ENCODE measurements at places on chromosomes 4 and X.

DNA sequence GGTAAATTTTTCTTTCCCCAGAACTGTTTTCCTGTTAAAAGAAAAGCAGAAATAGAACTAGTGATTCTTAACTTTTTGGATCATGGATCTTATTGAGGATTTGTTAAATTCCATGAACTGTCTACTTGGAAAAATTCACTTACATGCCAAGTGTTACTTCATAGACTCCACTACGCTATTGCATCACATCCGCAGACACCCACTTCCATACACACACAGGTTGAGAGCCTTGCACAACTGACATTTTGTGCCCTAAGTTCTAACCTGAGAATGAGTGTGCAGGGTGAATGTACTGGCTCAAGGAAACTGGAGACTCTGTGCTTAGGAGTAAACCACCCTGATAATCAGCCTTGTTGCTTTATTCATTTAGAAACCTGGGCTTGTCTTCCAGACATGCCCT is 250.5 kb upstream of the EDA2R start:
- DNase-seq: no peak

DNA sequence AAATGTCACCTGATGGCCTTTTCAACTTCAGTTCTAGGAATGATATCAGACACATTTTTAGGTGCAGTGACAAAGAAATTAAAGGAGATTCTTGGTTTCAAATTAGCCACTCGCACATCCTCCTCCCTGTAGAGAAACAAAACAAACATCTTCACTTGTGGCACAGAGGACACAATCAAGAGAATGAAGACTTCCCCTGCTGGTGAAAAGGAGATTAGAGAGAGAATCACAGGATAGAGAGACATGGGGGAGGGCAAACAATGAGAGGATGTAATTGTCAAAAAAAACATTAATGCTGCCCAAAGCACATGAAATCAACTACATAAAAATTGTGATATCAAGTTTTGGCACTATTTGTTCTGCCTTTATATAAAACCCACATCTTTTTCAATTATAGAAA is 34.5 kb downstream of the ACE2 start:
- no peak for DNase-seq

- DNase-seq: no peak
Observed at GRCh38 chr4:123696687-123697086, 300.1 kb downstream of the SPRY1 start.

- DNase-seq: no peak
Observed at GRCh38 chrX:150856101-150856500, 42.4 kb downstream of the CD99L2 start.

- DNase-seq: no peak
Observed at GRCh38 chrX:97060020-97060419, 176.3 kb downstream of the RPA4 start.

- no peak for DNase-seq
Observed at GRCh38 chrX:103758555-103758954, 18.1 kb upstream of the PLP1 start.

DNA sequence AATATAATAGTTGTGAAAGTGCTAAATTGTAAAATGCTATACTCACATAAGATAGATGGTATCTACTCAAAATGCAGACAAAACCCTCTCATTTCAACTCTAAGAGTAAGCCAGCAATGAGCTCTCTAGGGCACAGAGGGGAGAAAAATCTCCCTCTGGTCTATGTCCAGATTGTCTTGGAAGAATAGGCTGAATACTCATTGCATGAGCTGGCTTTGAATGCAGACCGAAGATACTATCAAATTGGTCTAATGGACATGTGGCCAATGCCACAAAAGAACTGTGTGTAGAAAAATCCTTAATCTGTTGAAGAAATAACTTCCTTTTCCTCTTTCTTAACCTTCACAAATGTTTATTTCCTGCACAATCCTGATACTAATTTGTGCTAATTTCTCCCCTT is 3.5 kb downstream of the ZXDA start:
- DNase-seq: no peak

DNA sequence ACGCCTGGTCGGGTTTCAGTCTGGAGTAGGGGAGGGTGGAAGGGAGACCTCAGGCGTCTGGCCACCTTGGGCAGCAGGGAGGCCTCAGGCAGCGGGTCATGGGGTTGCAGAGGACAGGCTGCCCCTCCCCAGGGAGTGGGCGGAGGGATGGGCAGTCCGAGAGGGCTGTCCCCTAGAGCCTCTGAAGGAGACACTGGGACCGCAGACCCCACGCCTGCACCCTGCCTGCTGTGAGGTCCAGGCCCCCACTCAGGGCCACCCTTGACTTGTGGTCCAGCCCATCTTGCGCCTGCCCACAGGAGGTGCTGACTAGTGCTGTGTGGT is 16.5 kb downstream of the FGFRL1 start:
- no peak for DNase-seq

GRCh38 chrX:53511322-53511721 is 77.2 kb upstream of the HSD17B10 start:
- DNase-seq: no peak

- no peak for DNase-seq
Observed at GRCh38 chrX:138014577-138014976, 448.6 kb downstream of the ZIC3 start.

DNA sequence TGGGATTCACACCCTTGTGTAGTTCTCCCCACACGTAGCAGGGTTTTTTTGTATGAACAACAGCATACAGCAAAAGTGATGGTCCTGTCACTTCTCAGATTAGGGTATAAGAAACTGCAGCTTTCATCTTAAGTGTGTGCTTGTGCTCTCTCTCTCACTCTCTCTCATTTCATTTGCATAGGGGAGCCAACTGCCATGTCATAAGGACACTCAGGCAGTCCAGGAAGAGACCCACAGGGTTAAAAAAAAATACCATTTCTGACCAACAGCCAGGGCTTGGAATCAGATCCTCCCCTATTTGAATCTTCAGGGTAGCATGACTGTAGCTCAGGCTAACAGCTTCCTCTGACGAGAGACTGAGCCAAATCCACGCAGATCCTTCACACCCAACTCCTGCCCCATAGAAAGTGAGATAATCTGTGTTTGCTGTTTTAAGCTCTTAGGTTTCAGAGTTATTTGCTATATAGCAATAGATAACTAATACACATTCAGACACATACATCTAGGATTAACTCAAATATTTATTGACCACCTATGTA is 331.2 kb downstream of the PAPSS1 start:
- DNase-seq: no peak

GRCh38 chr4:78764498-78764961 is 11.6 kb upstream of the BMP2K start:
- DNase-seq: no peak

DNA sequence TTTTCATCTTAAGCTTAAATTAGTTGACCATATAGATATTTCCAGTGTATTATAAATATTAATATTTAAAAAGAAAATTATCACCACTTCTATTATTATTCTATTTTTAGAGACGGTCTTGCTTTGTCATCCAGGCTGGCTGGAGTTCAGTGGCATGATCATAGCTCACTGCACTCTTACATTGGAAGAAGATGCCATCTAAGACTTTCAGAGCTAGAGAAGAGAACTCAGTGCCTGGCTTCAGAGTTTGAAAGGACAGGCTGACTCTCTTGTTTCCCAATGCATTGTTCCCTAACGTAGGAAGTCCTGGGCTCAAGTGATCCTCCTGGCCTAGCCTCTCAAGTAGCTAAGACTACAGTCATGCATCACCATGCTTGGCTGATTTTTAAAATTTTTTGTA is 75.9 kb downstream of the FIP1L1 start:
- DNase-seq: no peak

GRCh38 chr4:24024605-24025004 is 134.8 kb upstream of the PPARGC1A start:
- DNase-seq: no peak

DNA sequence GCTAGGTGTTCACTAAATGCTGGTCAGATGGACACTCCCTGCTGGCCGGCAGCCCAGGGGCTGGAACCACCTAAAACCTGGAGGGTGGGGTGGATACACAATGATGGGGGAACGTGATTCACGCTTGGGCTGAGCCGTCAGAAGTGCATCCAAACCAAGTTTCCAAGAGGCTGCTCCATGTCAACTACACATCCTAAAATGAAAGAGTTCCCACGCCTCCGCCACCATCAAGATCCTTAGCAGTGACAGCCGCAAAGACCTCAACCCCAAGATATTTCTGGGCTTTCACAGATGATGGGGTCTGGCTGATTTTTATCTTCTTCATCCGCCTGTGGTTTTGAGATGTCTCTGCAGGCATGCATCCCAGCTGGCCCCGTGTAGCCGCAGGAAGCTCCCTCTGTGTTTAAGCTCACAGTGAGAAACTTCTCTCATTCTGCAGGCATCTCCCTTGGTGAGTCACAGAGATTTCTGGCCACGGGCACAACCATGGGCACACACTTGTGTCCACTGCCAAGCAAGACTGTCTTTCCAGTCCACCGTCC is 84.4 kb downstream of the HTRA3 start:
- DNase-seq: no peak

DNA sequence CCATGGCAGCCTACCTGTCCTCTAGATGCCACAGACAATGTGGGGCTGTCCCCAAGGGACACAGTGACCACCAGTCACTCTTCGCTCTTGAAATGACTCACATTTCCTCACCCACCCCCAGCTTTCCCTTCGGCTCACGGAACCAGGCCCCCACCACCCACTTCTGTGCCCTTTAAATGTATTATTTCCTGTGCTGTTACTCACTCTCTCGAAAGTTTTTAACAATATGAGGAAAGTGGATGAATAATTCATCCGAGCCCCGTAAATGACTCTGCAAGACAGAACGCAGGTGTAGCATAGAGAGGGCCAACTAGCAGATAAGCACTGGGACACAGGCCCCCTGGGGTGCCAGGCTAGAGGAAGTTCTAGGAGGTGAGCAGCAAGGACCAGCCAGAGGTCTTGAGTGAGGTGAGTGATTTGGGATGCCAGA is 179.5 kb upstream of the TBL1X start:
- no peak for DNase-seq

GRCh38 chrX:53714580-53715345 is 28.2 kb upstream of the HUWE1 start:
- DNase-seq: no peak

- DNase-seq: no peak
Observed at GRCh38 chr4:30056016-30056766, 664.0 kb upstream of the PCDH7 start.

DNA sequence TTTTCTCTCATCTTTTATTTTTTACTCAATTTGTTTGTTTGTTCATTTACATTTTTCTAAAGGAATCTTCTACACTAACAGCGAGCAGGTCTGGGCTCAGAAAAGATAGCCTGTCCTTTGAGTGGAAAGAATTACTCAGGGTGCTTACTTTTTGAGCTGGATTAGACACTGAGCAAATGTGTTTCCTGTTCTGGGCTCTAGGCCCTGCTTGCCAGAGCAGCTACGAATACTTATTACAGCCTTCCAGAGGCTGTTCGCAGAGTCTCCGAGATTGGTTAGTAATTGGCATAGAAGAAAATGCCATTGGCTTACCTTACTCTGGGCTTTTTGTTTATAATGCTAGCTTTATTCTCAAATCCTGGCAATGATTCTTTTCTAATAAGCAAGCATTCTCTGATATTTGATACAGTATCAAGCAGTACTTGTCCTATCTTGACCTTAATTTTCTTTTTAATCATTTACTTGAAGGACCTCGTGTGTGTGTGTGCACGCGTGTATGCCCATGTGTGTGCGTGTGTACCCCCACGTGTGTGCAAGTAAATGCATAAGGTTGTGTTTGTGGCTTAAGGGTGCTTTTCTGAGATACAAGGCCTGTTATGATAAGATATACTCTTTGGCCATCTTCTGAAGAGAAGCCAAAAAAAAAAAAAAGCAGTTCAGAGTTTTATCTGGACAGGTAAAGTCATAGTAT is 76.2 kb upstream of the GRXCR1 start:
- no peak for DNase-seq

DNA sequence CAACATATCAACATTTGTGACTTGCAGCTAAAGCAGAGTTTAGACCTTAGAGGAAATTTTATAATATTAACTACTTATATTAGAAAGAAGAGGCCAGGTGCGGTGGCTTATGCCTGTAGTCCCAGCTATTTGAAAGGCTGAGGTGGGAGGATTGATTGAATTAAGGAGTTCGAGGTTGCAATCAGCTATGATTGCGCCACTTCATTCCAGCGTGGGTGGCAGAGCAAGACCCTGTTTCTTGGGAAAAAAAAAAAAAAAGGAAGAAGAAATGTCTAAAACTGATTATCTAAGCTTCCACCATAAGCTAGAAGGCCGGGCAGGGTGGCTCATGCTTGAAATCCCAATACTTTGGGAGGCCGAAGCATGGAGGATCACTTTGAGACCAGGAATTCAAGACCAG is 42.0 kb upstream of the USP9X start:
- no peak for DNase-seq

DNA sequence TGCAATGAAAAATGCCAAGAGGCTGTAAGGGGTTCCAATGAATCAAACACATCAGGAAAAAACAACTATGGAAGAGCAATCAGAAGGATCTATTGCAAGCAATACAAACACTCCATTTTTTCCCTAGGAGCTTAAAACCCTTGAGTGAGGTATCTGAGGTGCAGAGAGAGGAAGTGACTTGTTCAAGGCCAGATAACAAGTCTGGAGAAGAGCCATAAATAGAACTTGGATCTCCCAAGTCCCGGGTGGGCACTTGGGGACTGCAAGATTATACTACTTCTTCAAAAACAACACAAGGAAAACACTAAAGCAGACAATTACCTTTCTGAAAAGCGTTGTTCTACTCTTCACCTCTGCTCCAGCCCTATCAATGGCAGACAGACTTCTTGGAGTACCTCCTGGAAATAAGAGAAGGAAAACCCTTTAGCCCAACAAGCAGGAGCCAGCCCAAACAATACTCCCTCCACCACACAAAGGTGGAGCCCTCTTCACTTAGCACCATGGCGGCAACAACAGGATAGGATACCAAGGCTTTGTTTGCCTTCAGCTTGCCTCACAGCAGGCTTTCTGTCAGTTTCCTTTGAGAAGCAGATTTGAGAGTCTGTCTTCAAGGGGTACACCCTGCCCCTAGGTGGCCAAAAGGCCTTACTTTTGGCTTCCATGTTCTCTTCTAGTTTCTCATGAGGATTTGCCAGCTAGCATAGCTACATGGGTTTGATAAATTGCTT is 26.0 kb downstream of the AIFM1 start:
- DNase-seq: no peak

GRCh38 chr4:157128395-157128794 is 52.4 kb downstream of the GLRB start:
- peak; percentile 7 for DNase-seq

DNA sequence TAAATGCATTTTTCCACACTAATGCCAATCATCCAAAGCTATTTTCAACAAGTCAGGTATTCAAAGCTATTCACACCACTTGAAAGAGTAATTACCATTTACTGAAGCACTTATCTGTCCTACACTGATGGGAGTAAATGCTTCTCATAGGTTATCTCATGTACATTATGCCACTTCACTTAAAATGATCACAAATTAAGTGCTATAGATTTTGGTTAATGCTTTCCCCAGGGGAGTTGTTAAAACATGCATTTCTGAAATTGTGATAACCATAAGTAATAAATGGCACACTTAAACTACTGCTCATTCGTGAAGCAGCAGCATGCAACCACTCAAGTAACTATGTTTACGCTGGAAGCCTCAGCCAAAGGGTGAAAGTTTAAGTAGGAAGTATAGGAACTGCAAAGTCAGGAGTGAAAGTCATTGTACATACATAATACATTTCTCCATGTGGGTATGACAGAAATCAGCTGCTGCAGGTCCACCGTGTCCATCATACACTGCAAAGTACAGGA is 6.6 kb downstream of the PPM1K start:
- DNase-seq: no peak
